ENCODE measurements at places on chromosomes 4 and X.

DNA sequence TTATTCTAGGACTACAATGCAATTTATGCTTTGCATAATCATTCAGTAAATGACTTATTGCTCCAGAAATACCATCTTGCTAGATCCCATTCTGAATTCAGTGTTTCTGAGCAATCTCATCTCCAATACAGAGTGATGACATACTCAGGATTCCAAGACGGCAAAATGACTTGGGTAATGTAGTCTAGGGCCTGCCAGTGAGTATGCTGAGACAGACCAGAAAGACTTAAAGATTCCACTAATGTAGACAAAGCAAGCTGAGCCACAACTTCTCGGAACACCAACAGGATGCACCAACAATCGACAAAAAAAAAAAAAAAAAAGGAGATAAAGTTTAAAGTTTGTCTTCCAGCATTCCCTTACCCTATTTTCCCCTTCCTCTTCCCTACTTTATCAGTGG is 919 bp upstream of the SEC24B start:
- peak; percentile 83 for DNase-seq

DNA sequence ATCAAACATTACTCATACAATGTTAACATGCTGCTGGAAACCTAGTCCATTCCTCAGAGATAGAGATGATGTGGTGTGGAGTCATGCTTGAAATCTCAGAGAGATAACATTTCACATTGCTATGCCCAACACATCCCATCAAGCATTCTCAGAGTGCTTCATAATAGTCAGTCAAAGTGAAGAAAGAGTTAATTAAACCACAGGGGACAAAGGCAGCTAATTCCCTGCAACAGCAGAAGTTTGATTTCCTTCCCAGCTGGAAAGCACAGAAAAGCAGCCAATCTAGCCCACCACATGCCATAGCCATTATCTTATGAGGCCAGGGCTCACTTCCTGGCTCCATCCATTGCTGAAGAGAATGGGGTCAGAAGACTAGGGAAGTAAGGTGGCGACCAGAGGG is 8.9 kb downstream of the KDR start:
- DNase-seq = peak; percentile 80

DNA sequence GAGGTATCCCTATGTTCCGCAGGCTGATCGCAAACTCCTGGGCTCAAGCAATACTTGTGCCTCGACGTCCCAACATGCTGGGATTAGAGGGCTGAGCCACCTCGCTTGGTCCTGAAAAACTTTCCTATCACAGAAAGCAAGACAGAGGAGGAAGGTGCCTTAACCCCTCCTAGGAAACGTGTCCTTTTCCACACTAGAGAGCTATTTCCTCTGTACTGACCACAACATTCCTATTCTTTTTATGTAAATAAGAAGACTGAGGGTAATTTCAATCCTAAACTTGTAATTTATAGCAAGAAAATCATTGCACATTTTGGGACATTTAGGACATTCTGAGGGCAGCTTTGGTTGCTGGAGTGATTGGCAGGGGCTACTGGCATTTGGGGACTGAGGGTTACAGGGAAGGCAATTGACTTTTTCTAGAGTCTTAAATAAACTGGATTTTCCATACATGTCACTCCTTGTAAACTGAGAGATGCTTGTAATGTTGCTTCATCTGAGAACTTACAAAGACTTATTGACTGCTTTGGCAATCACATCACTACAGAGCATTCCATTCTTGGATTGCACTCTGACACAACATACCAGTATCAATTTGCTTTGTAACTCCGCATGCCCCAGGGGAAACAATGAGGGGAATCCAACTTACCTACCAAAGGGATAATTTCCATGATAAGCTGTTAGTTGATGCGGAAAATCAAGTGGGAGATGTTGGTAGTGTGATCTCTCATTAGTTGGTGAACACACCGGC is 15.6 kb downstream of the XAGE3 start:
- DNase-seq = peak; percentile 26

- DNase-seq = peak; percentile 89
Measured at GRCh38 chr4:7630568-7631287, 196.0 kb upstream of the PSAPL1 start.

DNA sequence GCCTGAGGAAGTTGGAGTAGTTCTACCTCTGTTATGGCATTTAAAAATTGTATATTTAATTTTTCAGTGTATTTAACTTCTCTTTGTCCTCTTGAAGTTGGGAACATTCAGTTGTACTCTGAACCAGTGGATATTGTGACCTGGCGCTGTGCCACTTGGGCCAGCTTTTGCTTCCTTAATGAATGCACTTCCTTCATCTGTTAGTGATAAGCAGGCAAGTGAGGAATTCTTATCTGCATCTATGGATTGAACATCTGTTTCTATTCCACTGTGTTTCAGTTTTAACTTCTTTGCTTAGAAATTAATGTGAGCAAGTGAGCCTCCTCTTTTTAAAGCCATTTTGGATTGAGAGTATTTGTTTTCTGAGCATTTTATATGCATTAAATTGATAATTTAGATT is 128.3 kb downstream of the UCHL1 start:
- no peak for DNase-seq

GRCh38 chrX:116379854-116380253 is 56.6 kb upstream of the SLC6A14 start:
- DNase-seq = peak; percentile 83

DNA sequence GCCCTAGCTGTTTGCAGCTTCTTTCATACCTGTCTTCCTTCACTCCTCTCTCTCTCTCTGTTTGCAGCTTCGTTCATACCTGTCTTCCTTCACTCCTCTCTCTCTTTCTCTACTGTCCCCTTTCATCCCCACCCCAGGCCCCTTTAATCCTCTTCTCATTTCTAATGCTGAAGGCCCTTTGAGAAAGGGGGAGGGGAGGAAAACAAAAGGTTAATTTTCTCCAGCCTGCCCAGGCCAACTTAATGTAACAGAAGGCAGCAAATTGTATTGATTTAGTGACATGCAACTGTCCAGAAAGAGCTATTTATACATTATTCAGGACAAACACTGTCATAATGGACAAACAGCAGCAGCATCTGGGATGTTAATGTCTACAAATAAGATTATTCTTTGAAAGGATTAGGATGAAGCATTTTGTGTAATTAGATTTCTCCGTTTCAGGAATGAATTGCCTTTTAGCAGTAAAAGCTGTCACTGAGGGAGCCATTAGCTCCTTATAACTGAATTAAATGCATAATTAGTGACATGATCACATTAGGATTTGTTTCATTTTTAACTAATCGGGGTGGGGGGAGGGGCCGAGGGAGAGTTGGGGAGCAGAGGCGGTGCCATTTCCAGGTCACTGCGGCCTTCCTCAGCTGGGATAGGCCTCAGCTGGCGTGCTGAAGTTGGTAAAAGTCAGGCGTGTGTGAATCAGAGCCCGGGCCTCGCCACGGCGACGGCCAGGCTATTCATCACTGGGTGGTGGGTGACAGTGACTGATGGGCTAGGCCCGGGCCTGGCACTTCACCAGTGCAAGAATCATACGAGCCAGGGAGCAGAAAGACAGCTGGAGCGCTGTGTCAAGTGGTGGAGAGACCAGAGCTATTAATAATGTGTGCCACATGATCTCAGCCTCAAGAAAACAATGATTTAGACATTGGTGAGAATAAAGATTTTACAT is 174.5 kb downstream of the NKX6-1 start:
- no peak for DNase-seq

DNA sequence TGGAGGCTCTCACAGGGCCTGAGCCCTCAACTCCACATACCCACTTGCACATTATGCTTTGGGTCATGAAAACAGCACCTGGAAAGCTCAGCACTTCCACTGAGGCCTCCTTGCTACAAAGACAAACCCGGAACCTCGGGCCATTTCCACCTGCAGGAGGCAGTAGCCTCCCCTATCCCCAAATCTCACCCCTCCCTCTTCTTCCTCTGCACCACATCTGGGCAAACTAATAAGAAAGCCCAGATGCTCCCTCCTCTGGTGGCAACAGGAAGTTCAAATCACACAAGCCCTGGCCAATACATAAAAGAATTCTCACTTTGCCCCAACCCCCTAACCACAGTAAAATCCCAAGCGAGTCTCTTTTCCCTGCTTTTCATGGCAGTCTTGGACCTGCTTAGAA is 136.4 kb downstream of the MAPK10 start:
- DNase-seq = peak; percentile 65

DNA sequence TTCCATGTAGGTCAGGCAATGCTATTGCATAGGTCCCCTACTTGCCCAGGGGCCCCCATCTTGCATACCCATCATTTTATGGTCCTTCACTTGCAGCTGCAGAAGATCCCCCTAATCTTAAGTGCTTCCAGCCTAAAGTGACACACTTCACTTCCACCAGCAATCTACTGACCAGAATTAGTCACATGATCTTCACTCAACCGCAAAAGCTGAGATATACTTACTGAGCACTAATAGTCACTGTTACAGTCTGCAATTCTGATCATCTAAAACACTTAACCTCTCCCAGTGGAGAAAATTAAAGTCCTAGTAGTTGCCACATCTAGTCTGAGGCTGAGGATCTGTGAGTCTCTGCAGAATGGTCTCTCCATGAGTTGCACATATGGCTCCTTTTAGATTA is 82.1 kb downstream of the AREG start:
- DNase-seq = no peak

GRCh38 chr4:120688791-120689190 is 233.7 kb downstream of the PRDM5 start:
- no peak for DNase-seq

DNA sequence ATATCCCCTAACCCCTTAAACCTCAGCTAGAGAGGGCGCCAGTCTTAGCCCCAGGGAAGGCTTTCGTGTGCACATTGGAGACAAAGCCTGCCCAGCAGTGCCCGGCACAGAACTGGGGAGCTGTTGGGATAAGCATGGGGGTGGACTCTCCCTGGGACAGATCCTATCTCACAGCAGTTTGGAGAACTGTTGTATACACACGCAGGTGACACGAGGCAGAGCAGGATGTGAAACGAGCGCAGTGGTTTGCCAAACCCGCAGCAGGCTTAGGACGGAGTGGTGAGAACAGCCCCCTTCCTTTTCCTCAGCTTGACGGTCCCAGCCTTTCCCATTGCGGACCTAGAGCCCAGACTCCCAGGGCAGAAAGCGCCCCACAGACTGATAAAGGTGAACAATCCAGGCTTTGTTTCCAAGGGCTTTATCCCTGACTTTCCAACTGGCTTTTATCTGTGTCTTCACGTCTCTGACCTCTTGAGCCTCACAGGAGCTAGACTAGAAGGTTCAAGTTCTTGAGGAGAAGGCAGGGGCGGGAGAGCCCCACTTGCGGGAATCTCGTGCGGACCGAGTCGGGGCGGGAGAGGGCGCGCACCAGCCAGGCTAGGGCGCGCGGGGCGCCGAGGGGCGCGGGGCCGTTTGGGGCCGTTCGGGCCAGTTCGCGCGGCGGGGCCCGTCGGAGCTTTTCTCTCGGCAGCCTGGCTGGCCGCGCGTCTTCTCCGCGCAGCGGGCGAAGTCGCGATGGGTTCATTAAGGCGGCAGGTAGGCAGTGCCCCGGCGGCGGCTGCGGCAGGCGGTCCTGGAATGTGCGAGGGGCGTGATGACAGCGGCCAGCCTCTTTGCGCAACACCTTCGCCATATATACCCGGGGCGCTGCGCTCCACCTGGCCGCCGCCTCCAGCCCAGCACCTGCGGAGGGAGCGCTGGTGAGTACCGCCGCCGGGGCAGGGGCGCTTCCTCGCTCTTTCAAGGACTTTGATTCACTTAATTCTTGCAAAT is at the start of gene SLC34A2:
Gene SLC34A2, plus strand, starts transcription at position 881 of the 993 bp plus-strand sequence. CDS start 6,650 bp downstream, outside the sequence.
- DNase-seq = no peak

GRCh38 chr4:127610488-127610887 is 22.3 kb upstream of the INTU start:
- DNase-seq = no peak

DNA sequence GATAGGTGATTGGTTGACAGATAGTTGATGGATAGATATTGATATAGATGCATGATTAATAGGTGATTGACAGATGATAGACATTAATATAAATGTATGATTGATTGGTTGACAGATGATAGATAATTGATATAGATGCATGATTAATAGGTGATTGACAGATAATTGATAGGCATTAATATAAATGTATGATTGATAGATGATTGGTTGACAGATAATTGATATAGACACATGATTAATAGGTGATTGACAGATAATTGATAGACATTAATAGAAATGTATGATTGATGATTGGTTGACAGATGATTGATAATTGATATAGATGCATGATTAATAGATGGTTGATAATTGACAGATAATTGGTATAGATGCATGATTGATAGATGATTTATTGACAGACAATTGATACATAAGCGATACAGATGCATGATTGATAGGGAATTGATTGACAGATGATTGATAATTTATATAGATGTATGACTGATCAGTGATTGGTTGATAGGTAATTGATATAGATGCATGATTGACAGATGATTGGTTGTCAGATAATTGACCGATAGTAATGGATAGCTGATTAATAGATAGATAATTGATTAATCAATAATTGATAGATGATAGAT is 44.9 kb upstream of the PPP2R3B start:
- no peak for DNase-seq
